GM12878 (cell line): ENCODE measurements at places on chromosomes 5 and 9.

- H3K27me3 ChIP-seq, result peaks cover 6% of the 10 kb centered on the region
- no peak overlapping the region for H3K27ac ChIP-seq
- no peak overlapping the region for H3K4me3 ChIP-seq
- no peak for DNase-seq
Observed at GRCh38 chr9:126423916-126424185, 97.2 kb downstream of the MVB12B start.

DNA sequence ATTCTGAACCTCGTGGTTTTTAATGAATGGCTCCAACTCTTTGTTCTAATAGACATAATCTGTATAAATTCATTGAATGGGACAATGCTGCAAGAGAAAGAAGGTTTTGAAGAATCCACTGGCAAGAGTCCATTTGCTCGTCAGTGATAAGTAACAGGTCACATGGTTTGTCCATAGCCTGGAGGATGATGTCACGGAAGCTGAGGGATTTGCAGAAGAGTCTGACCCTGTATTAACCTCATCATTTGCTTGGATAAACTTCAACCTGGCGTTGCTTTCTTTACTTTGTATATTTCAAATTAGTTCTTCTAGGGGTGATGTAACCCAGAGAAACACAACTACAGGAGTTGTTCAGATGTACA, 197.4 kb downstream of the GAS1 start:
- H3K36me3 ChIP-seq, result no peaks in the 10 kb centered on the region
- H3K4me1 ChIP-seq, result no peaks in the 10 kb centered on the region
- H3K27ac ChIP-seq, result no peak overlapping the region
- H3K27me3 ChIP-seq, result no peaks in the 10 kb centered on the region
- no peak for DNase-seq

DNA sequence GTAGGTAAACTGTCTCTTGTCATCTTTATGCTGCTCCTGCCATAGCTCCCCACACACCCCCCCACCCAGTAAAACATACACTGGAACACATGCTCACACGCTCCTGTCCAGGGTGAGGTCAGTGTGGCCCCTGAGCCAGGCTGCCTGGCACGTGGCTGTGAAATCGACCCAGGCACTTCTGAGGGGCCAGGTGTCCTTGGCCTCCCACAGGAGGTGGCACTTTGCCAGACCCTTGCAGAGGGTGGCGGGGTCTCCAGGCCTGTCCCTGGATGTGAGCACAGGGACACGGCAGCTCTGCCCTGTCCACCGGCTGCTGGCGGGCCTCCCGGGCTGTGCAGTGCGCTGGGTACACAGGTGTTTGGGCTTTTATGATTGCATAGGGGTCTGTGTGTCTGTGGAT, 10.0 kb upstream of the CRB2 start:
- H3K4me3 ChIP-seq, result no peak overlapping the region
- no peaks in the 10 kb centered on the region for H3K36me3 ChIP-seq
- no peaks in the 10 kb centered on the region for H3K27me3 ChIP-seq
- 0 out of 2 replicates have a peak overlapping the region, but pooled peaks have one; percentile 59 for H3K27ac ChIP-seq
- DNase-seq, result no peak
- H3K4me1 ChIP-seq, result peaks cover 53% of the 10 kb centered on the region

DNA sequence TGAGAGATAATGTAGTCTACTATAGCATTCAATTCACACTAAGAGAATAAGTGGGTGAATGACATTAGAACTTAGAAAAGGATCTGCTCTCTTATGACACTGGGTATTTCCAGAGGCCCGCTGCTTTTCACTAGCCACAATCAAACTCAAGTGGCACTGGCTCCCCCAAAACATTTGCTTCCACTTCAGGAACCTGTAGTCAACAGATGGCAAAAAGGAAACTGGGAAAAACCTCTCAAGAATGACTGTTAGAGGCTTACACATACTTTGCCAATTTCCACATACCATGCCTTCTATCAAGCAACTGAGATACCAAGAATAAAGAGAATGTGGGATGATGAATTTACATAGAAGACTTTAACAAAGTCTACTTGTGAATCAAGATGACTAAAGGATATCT, 11.2 kb downstream of the POC5 start:
- no peak overlapping the region for H3K4me3 ChIP-seq
- peaks cover 9% of the 10 kb centered on the region; the same call in 1 of the 2 replicates for H3K36me3 ChIP-seq
- no peak overlapping the region for H3K27ac ChIP-seq
- no peak for DNase-seq

DNA sequence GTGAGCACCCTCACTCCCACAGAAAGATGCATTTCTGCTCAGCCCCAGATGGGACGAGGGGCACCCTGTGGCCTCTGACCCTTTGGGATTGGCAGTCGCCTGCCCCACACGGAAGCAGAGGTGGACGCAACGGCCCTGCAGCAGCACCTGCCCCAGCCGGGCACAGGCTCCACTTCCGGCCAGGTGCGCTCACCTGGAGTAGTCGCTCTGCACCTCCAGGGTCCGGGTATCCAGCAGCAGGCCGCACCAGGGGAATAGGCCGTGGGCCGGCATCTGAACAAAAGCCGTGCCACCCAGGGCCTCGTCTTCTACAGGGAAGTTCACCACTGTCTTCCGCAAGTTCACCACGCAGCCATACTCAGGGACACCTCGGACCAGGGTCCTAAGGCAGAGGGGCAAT, 30.7 kb downstream of the TERT start:
- no peak for DNase-seq
- no peak overlapping the region for H3K4me3 ChIP-seq
- no peaks in the 10 kb centered on the region for H3K36me3 ChIP-seq
- H3K27me3 ChIP-seq, result no peaks in the 10 kb centered on the region
- peaks cover 3% of the 10 kb centered on the region; the same call in 1 of the 2 replicates for H3K4me1 ChIP-seq

DNA sequence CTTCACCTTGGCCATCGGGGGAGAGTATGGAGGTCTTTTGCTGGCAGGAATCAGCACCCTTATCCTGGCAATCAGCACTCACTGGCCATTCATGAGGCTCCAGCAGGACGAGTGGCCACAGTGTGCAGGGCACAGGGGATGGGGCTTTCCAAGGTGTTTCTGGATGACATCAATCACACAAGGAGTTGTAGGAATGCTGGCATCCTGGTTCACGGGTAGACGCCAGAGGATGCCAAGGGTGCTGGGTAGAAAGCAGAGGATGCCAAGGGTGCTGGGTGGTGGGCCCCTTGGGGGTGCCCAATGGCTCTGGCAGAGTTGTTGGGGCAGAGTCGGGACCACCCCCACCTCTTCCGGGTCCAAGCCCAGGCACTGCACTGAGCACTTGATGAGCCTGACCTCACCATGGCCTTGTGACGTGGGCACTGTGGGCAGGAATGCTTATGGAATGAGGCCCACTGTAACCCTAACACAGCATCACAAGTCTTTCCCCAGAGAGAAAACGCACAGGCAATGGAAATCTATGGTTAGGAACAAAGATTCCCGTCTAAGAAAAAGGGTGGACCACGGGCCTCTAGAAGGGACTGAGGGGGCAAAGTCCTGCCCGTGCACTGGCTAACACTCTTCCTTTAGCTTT, 29.1 kb downstream of the CEL start:
- H3K27me3 ChIP-seq, result no peaks in the 10 kb centered on the region
- H3K4me3 ChIP-seq, result no peak overlapping the region
- no peaks in the 10 kb centered on the region for H3K4me1 ChIP-seq
- DNase-seq, result no peak
- no peak overlapping the region for H3K27ac ChIP-seq

DNA sequence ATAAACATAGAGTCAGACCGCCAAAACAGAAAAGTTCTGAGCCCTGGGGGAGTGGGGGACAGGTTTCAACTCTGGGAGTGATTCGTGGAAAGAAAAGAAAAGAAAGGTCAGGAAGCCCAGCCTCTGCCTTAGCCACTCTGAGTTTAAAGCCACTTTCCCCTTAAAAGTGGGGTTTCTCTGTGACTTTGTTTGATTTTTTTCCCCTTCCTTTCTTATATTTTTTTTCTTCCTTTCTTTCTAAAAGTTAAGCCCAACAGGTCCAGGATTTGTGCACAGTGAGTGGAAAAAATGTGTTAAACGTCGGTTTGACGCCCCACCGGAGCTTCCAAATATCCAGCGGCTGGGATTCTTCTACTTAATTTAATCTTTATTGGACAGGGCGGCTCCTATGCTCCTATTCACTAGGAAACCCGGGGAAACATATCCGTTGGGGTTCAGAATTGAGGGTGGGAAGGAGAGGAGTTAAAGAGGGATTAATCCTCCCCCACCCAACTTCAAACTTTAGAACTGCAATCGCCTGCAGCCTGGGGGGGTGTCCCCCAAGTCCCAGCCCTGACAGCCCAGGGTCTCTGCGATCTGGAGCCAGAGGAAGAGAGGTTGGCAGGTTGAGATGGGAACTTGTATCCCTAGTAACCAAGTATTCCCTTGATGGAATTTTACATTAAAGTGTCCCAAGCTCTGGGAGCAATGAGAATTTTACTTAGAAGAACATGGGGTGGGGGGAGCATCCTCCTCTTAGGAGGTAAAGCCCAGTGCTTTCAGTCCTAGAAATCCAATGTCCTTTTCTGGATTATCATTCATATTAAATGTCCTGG, 6.3 kb downstream of the NR2F1-AS1 start:
- H3K27ac ChIP-seq, result no peak overlapping the region
- H3K27me3 ChIP-seq, result peaks cover 42% of the 10 kb centered on the region
- no peak overlapping the region for H3K4me3 ChIP-seq
- H3K4me1 ChIP-seq, result no peaks in the 10 kb centered on the region

DNA sequence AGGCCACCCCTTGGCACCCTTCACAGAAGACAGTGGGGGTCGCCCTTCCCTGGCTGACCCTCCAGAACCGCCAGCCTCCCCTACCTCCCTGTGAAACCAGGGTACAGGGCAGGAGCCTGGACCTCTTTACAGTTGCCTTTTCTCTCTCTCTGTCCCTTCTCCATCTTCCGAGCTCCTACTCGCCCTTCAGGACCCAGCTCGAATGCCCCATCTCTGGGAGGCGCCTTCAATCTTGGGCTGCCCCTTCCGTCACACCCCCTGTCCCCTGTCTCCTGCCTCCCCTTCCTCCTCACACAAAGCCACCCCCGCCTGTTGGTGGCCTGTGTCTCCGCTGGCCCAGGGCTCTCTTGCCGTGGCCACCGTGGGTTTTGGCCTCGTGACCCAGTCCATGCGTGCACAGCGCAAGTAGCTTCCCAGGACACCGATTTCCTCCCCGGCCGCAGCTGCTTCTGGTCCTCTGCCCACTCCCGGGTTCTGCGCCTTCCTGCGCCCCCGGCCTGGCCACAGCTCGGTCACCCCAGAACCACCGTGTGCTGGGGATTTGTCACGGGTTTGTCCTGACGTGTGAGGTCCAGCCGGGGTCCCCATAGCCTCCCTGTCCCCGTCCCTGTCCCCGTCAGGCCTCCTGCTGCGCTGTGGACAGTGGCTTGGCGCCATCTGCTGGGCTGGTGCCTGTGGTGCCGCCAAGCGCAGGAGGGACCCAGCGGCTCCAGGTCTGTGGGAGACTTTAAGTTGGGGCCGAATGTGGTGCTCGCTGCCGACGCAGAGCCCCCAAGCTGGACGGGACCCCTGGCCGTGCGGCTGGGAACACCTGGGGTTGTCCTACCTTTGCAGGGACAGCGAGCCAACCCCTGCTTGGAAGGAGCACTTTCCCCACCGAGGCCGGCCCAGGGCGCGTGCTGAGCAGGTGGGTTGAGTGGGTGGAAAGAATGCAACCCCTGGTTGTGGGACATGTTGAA, 4.0 kb upstream of the TMEM250 start:
- no peaks in the 10 kb centered on the region for H3K36me3 ChIP-seq
- no peak overlapping the region for H3K4me3 ChIP-seq
- no peak overlapping the region for H3K27ac ChIP-seq
- no peaks in the 10 kb centered on the region; the same call in 1 of the 2 replicates for H3K27me3 ChIP-seq

- H3K27me3 ChIP-seq, result no peaks in the 10 kb centered on the region; the same call in none of the 2 replicates
- no peaks in the 10 kb centered on the region for H3K36me3 ChIP-seq
- no peak overlapping the region for H3K27ac ChIP-seq
- DNase-seq, result no peak
Observed at GRCh38 chr9:94567271-94567670, 12.4 kb downstream of the PCAT7 start.

DNA sequence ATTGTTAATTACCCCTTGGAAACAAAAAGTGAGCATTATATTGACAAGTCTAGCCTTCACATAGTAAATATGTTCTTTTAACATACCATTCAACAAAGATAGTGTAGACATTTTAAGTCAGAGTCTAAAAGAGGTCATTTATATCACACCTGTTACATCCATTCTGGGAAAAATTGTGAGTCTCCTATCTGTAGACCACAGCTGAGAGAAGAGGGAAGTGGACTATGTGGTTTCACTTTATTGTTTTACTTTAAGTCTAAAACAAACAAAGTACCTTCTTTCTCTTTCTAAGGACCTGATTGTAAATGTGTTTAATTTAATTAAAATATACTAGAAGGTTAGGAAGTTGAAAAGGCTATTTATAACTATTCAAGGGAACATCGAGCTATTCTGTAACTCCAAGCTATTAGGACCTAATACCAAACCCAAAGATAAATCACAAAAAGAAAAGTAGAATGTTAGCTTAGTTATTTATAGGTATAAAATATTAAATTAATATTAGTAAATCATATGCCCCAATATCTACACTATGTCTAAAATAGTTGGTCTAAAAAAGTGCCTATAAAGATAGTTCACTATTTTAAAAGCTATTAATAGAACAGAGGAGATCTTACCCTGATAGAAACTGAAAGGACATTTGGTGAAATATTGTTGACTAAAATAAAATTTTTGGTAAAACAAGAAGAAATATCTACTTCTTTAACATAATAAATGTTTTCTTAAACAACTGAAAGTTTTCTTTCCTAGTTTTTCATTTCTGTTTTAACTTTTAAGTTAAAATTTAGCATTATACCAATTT, 134.9 kb downstream of the TMEM167A start:
- no peaks in the 10 kb centered on the region for H3K27me3 ChIP-seq
- no peak overlapping the region for H3K4me3 ChIP-seq
- no peaks in the 10 kb centered on the region for H3K36me3 ChIP-seq
- H3K27ac ChIP-seq, result no peak overlapping the region
